SJSA1 (cell line): ENCODE measurements at places on chromosomes 16 and 17.

- DNase-seq: no peak
Measured at GRCh38 chr17:57605675-57606105, 139.4 kb downstream of the CCDC182 start.

DNA sequence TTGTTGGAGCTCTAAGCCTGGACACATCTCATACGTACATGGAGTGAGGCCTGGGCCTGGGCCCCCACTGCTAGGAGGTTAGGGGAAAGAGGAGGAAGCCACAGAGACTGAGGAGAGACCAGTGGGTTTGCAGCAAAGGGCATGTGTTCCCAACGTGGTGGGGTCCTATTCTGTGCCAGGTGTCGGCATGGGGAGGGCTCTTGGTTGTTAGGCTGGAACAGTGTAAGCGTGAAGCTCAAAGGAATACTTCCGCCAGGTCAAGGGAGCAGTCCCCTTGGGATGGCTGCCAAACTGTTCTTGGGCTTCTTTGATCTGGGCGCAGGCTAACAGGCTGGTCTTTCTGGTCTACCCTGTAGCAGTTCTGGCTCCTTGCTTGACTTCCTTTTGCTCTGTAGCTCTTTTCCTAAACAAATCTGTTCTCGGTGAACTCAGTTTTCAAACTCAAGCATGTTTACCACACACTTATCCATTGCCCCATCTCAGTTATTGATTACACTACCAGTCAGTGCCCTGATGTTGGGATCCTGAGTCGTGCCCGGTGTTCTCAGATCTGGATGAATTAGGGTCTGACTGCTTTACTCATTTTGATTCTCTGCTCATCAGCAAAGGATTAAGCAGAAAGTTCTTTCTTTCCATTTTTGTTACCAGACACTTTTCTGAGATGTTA, 36.4 kb downstream of the GPT2 start:
- no peak for DNase-seq

GRCh38 chr17:4142107-4142900, 526 bp downstream of the ZZEF1 start:
- no peak for DNase-seq

DNA sequence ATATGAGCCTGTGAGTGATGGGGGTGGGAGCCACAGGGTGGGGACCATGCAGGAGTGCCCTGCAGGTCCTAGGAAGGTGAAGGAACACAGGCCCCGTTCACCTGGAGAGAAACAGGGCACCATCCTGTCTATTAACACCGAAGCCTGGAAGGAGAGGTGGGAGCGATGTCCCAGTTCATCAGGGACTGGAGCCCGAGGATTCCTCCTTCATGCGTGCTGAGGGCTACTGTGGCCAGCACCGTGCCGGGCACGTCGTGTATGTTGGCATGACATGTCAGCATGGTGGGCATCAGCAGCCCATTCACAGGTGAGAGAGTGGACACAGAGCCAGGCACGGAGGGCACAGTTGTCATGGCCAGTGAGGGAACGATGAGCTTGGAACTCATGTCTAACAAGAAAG, 1.4 kb downstream of the WFIKKN2 start:
- no peak for DNase-seq

DNA sequence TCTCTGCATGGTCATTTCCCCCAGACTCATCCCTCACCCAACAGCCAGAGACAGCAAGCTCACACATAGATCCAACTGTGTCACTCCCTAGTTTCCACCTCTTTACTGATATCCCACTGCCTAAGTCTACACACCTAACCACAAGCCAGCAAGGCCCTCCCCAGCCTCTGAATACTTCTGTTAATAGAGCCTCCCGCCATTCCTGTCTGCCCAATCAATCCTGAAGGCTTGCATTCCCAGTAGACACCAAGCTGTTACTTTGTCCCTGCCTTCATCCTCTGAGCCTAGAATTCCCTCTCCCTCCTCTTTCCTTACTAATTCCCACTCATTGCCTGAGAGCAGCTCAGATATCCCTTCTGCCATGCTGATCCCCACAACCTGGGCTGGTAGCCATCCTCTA, 4.7 kb downstream of the C17orf113 start:
- no peak for DNase-seq

DNA sequence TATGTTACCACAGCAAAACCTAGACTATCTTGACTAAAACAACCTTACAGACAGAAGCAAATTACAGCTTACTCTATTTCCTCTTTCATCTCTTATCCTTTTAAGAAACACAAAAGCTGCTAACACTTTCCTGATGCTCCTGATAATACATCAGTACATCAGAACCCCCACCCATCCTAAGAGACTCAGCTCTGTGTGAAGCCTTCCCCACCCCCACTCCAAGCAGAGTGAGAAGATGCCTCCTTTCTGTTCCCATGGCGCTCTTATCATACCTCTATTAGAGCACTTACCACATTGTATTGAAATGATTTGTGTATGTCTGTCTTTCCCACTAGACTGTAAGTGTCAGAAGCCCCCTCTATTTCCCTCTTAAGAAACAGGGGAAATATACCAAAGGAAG, 42.4 kb upstream of the HS3ST2 start:
- DNase-seq: no peak
